DMS153 (cell line): ENCODE measurements at places on chromosomes 1 and 21.
A peak's percentile ranks its signal among the peaks of the same experiment; 100 is the strongest.

DNA sequence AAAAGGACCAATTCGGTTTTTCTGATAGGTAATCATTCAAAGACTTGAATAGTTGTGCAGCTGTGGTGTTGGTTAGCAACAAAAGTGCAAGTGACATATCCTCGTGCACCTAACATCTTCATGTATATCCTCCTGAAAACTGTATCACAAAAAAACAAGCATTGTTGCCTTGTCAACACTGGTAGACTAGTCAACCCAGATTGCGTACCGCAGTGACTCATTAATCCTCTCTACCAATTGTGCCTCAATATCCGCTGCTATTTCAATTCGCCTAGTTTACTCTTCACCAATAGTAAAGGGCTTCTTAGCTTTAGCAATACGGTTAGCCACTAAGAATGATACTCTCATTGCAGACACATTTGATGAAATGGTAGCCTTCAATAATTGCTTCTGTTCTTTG lies 3.5 kb downstream of the HHAT start:
- DNase-seq = no peak

DNA sequence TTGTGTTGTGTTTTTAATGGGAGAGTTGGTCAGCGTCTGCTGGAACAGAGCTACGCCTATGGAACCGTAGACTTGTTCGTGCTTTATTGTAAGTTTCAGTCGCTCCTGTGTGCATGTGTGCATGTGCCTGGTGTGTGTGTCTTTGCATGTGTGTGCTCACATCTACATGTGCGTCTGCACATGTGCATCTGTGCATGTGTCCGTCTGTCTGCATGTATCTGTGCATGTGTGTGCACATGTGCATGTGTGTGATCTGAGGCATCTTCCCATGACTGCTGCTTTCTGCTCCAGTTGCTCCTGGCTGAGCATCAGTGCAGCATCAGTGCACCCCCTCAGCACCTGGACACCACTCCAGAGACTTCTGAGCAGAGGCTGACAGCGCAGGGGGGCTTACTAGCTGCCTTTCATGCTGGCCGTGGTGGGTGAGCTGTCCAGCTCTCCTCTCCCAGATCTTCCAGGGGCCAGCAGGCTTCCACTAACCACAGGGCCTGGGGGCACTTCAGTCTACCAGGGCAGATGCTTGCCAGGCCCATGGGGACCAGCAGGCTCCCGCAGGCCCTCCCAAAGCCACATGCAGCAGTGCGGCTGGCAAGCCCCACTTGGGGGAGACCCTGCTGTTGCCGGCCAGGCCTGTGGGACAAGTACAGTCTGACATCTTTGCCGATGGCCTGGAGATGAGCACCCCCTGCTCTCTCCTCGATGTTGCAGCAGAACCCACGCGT lies 47.8 kb upstream of the PCBP3 start:
- DNase-seq = no peak

GRCh38 chr1:21680918-21681317 lies 11.8 kb upstream of the RAP1GAP start:
- DNase-seq = no peak

DNA sequence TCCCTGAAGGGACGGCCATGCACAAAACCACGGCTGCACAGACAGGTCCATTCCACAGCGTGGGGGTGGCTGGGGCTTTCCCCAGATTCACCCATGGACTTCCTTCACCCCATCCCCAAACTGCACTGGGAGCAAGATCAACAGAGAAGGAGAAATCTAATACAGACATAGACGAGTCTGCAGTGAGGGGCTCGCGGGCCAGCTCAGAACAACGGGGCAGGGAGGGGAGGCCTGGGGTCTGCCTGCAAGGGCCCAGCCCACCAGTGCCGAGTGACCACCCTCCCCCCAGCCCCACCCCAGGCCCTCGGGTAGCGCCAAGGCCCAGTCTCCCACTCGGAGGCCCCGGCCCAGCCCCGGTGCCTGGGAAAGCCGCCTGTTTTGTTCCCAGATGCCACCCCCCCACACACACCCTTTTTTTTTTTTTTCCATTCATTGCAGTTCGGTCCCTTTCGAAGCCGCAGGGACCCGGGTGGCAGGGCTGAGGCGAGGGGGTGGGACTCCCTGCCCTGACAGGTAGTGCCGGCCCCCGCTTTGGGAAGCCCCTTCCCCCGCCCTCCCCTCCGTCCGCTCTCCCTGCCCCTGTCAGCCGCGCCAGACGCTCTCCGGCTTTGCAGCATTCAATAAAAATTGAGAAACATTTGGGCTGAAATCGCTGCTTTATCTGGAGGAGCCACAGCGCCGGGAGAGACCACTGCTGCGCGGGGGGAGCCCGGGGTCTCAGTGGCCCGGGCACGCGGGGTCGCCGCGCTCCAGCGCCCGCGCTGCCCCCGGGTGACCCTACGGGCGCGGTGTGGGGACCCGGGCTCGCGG lies 543 bp upstream of the EPHB2 start:
- no peak for DNase-seq

- DNase-seq = no peak
Observed at GRCh38 chr1:83606416-83606955, 392.4 kb downstream of the TTLL7 start.

DNA sequence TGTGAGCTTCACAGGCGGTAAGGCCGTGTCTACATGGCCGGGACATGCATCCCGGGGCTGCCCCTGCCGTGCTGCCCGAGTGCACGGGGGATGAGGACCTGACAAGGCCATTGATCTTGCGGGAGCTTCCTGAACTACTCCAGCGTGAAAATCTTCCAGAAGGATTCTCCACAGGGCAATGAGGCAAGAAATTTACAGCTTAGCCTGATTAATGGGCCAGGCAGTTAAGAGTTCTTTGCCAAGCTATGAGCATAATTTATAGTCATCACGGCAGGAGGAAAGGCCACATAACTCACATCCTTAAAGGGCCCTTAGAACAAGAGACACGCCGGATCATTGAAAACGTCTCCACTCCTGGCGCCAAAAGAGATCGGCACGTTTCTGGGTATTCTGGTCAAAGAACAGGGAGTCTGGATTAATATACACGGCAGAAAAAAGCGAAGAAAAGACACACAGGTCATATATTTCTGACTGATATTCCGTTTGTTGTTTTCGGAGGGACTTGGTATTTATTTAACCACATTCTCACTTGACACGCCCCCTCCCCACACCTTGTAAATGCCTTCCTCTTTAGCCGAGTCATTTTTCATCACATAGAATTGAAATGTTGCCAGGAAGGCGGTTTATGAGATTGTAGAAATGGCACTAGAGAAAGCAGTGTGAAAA lies 180.5 kb downstream of the DYRK1A start:
- peak; percentile 3 for DNase-seq

GRCh38 chr1:181947441-181947840 lies 114.1 kb downstream of the ZNF648 start:
- no peak for DNase-seq
